ENCODE measurements at places on chromosomes 11 and 22.
A peak's percentile ranks its signal among the peaks of the same experiment; 100 is the strongest.

- DNase-seq, result no peak
Measured at GRCh38 chr22:31227186-31227585, 15.1 kb downstream of the LIMK2 start.

- DNase-seq, result peak; percentile 27
Measured at GRCh38 chr22:31870890-31871289, 73.4 kb upstream of the YWHAH start.

GRCh38 chr11:66580803-66581202 lies 12.1 kb downstream of the CCDC87 start:
- DNase-seq, result no peak

DNA sequence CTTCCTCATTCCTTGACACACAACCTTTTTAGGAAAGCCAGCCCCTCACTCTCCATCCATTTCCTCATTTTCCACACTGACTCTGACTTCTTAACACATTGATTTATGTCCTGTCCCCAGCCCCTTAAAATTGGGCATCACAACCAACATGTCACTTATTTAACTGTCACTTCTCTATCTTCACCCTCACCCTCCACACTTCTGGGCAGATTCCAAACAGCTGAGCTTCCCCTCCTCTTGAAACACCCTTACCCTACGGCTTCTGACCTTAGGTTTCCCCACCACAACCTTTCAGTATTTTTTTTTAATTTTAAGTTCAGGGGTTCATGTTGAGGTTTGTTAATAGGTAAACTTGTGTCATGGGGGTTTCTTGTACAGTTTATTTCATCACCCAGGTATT lies 696.3 kb downstream of the DLG2 start:
- no peak for DNase-seq

Data from renal cortical epithelial cell (primary cell).